ENCODE measurements at places on chromosomes 7 and 10.

GRCh38 chr10:78706726-78707540 is 361.8 kb upstream of the ZMIZ1 start:
- no peak for DNase-seq

GRCh38 chr10:90589825-90590224 is 268.0 kb downstream of the HTR7 start:
- no peak for DNase-seq

- DNase-seq, result peak; percentile 49
Measured at GRCh38 chr10:97714401-97715258, 1.1 kb downstream of the MARVELD1 start.

DNA sequence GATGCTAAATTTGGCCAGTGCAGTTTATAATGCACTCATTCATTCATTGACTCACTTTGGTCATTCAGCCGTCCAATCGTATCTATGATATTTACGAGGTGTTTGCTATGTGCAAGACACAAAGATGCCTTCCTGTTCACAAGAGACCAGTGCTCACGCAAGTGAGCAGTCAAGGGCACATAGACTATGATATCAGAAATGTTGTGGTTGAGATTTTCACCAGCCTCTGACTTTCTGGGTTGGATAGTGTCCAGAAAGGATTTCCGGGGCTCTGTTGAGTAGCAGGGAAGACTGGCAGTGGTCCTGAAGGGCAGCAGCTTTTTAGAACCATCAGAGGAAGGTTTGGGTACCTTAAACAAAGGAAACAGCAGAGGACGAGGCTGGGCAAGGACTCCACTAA is 191.8 kb downstream of the GALNT17 start:
- no peak for DNase-seq

DNA sequence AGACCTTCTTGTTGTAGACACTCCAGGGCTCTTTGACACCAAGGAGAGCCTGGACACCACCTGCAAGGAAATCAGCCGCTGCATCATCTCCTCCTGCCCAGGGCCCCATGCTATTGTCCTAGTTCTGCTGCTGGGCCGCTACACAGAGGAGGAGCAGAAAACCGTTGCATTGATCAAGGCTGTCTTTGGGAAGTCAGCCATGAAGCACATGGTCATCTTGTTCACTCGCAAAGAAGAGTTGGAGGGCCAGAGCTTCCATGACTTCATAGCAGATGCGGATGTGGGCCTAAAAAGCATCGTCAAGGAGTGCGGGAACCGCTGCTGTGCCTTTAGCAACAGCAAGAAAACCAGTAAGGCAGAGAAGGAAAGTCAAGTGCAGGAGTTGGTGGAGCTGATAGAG is 5.5 kb downstream of the GIMAP7 start:
- DNase-seq, result no peak

GRCh38 chr7:45679516-45679915 is 105.3 kb downstream of the ADCY1 start:
- no peak for DNase-seq

GRCh38 chr10:99676426-99676825 is 17.1 kb downstream of the ENTPD7 start:
- DNase-seq, result no peak

GRCh38 chr7:73890555-73891147 is 29.7 kb downstream of the TMEM270 start:
- no peak for DNase-seq

DNA sequence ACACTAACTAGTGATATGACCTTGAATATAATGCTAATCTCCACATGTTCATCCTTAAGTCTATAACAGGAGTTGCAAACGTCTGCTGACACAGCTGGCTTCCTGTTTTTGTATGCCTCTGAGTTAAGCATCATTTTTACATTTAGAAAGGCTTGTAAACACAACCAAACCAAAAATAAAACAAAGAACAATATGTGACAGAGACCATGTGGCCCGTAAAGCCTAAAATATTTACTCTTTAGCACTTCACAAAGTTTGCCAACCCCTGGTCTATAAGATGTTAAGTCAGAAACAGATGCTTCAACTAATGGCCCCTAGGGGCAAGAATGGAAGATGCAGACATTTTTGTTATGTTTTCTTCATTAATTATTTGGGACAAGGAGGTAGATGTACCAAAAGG is 109.3 kb downstream of the CPEB3 start:
- DNase-seq, result no peak

All from GM12892 (cell line).